ENCODE measurements at places on chromosomes 16 and 17.

DNA sequence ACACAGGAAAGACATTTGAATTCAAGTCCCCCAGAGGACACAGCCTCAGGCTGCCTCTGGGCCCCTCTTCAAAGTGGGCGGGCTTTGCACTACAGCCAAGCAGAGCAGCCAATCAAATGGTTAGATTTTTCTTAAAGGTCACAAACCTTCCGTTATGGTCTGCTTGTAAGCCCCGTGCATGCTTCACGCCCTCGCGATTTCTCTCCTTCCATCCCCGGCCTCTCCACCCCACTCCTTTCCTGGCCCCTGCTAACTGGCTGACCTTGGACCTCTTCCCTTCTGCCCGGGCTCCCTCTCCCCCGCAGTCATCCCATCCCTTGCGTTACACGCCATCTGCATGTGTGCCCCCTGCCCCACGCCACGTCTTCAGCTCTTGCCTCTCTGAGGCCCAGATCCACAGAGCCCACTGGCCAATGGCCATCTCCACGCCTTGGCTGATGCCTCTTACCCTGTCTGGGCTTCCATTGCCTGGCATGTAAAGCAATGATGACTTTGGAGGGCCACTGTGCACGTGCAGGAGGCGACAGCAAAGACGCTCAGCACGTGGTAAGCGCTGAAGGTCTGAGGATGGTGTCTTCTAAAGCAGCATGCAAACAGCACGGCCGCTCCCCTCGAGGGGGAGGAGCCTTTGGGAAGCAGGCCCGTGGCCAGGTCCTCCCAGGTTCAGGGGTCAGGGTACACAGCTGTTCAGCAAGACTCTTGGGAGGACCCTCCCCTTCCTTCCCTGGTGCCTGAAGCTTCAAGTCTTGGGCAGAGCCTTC, 86.8 kb downstream of the ZDHHC7 start:
- DNase-seq, result no peak

DNA sequence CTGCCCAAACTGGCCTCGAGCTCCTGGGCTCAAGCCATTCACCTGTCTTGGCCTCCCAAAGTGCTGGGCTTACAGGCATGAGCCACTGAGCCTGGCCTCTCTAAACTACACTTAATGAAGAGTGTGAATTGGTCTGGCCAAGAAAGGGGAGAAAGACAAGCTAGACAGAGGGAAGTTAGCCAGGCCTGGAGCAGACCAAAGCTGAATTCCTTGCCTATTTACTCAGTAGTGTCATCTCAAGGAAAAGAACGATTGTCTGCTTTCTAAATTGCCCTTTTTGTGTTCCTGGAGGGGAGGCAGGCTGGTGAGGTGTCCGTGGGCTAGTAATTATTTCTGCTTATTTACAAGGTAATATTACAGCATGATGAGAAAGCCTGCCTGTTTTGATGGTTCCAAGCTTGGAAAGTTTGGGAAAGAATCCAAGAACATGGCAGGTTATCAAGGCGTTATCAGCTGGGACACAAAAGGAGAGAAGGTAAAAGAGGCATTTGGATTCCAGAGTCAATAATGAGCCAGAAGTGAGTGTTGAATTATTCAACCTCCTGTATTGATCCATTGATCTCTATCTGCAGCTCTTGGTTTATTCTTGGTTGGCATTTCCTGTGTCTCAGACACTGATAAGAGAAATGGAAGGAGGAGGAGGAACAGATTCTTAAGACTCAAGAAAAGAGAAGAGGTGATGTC, 6.3 kb upstream of the CBFB start:
- no peak for DNase-seq

- DNase-seq, result no peak
These were observed 706 bp downstream of the TEN1 start for GRCh38 chr17:75979705-75980187.

DNA sequence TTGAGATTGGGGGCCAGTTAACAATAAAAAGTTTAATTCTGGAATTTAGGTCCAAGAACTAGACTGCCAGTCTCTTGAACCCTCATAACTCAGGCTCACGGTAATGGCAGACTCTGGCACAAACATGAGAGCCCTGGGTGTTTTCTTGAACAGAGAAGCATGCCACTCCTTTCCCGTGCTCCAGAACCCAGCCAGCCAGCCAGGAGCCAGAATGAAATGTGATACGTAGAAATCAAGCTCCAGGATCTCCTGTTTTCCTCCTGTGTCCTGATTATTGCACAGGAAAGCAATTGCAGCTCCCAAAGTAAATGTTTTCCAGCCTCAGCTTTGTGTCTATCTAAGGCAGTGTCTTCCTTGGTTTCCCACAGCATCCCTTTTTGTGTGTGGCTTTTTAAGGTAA, 46.2 kb upstream of the NOL11 start:
- DNase-seq, result no peak

DNA sequence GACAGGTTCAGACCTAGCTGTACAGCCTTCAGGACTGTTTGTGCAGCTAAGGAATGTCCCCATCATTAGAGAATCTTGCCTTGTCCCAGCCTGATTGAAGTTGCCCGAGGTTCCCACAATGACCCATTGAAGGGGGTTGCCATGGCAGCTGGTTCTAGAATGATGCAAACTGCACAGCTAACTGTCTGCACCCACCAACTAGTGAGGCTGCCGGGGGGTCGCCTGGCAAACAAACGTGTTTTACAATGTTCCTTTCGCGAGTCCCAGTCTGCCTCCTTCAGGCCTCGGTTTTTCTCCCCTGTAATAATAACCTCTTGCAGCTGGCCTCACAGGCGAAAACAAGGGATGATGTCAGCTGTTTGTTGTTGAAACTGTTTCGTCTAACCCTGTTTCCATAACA, 5.5 kb downstream of the C16orf96 start:
- DNase-seq, result no peak

DNA sequence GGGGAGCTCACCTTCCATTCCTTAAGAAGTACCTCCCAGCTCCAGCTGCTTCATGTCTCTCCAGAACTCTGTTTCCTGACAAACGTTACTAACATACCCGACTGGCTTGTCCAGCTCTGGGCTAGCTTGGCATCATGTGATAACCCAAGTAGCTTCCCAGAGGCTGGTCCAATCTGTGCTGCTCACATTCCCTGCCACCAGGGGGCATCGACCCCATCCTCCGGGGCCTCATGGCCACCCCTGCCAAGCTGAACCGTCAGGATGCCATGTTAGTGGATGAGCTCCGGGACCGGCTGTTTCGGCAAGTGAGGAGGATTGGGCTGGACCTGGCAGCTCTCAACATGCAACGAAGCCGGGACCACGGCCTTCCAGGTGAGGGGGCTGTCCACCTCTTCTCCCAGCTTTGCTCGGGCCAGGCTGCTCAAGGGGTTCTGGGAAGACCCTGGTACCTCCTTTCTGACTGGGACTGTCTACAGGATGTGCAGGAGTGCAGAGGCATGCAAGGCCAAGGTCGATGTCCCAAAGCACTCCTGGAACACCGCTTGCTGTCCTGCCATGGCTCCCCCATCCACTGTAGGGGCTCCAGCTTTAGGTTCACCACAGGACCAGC, 7.6 kb downstream of the EPX start:
- DNase-seq, result peak; percentile 58

GRCh38 chr16:77113835-77114234, 77.2 kb upstream of the MON1B start:
- DNase-seq, result no peak

DNA sequence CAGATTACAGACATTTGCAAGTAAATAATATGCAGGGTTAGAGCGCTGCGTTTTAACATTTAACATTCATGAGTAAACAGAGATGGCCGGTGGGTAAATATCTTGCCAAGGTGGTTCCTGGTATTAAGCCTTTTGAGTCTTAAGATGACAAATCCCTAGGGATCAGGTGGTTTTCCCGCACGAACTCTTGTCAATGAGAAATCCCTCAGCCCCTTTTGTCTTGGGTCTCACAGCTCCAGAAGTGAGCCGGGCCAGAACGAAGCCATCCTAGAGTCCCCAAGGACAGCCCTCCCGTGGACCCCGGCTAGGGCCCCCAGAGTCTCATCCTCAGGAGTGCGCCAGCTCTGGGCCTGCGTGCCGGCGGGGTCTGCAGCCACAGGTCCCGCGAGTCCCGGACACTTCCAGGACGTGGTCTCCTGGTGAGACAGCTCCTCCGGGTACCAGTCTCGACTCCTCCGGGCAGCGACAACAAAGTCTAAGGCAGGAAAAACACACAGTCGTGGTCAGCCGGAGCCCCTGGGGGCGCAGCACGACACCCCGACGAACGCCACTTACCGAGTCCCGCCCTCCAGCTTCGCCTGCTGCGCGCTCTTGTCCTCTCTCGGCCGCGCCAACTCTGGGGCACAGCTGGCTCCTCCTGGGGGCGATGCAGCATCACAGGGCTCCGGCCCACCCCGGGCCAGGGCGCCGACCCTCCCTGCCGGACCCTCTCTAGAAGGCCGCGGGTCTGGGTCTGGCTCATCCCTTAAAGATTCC, 13.3 kb downstream of the MIS12 start:
- DNase-seq, result no peak

DNA sequence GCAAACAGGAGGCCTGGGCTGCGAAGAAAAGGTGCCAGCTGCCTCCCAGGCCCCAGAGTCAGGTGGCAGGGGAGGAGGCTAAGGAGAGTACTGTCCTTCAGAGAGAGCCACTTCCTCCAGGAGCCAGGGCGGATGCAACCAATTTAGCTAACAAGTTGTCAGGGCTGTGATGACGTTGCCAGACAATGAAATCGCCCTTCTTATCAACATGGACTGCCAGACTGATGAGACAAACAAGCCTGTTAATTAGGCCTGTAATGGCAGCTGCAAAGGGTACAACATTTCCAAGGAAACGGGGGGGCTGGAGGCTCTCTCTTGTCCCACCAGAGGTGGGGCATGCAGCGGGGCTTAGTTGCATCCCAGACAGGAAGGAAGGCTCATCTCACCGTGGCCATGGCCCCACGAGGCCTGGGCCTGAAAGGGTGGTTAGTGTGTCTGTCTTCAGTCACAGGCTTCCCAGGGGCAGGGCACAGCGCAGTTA, 111.8 kb downstream of the SDK2 start:
- DNase-seq, result no peak

DNA sequence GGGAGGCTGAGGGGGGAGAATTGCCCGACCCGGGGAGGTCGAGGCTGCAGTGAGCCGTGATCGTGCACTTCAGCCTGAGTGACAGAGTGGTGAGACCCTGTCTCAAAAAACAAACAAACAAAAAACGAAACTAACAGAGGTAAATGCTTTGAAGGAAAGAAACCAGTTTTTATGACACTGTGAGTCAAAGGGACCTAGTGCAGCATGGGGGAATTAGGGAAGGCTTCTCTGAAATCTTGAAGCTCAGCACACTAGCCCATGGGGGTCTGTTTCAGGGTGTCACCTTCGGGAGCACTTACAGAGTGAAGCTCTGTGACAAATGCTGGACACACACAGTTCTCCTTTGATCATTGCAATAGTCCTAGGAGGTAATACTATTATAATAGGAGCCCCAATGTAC, 16.6 kb downstream of the ITPRIPL2 start:
- no peak for DNase-seq

DNA sequence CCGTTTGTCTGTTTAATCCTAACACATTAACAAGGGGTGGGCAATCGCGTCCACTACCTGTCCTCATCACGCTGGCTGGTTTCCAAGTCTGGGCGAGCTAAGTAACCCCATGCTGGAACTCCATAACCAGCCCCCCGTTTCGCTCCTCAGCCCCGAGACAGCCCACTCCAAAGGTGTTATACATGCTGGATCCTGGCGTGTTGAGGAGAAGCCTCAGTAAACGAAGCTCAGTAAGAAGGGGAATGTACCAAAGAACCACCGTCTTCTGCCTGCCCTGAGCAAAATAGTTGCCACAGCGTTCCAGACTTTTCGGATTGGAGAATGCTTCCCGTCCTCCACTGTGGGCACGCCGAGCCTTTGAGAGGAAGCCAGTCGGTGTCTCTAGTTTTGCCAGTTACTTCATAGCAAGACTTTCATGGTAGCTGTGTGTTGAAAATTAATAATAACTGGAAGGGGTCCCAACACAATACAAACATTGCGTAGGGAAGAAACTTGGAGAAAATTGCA, 16.1 kb upstream of the C17orf78 start:
- DNase-seq, result no peak

- peak; percentile 48 for DNase-seq
These were observed 30.1 kb upstream of the CPNE2 start for GRCh38 chr16:57062329-57062728.

DNA sequence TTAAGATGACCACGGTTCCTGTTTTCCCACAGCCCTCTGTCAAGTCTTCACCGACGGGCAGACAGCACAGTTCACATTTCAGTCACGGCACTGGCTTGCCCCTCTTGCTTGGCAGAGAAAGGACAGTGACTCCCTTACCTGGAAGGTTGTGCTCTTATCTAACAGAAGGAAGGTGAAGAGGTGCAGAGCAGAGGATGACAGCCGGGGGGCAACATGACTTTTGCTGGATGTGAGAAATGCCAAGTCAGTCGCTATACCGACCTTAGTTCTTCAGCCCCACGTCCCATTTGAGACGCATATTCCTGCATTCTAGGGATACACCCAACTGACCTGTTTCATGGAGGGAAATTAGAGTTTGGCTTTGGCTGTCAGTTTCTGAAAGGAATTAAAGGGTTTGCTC, 492.3 kb downstream of the NPIPA7 start:
- no peak for DNase-seq

DNA sequence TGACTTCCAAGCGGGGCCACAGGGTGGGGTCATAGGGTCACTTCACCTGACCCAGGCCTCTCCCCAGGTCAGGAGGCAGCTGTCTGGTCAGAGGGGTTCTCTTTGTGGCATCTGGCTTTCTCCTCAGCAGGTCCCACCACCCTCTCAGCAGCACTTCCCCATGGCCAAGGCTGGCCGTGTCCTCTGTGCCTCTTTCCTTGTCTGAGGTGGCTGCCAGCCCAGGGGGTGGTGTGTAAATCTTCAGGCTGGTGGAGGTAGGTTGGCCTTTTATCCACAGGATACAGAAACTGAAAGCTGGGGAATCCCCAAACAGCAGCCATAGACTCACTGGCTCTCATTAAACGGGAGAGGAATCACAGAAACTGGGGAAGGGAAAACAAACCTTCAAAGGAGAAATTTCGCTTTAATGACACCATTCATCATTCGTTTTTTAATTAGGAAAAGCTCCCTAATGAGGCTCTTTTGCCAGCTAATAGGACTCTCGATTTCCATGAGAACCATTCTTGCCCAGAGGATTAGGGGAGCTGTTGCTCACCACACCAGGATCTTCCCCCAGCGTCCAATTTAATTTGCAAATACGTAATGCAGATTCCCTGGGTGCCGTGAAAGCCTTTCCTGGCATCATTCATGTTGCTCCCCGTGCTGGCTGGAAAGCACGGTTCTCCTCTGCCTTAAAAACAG, 18.0 kb downstream of the C17orf75 start:
- DNase-seq, result peak; percentile 15

- DNase-seq, result no peak
These were observed 39.2 kb downstream of the ITGAM start for GRCh38 chr16:31298958-31299357.

GRCh38 chr17:65560628-65561451, 608 bp downstream of the AXIN2 start:
- peak; percentile 67 for DNase-seq

GRCh38 chr16:56363181-56363716, 62.1 kb downstream of the AMFR start:
- DNase-seq, result no peak

GRCh38 chr17:82228278-82228841, 482 bp upstream of the SLC16A3 start:
- peak; percentile 77 for DNase-seq

GRCh38 chr16:78306361-78306760, 206.9 kb downstream of the WWOX start:
- DNase-seq, result no peak

Measured in CD4-positive, alpha-beta T cell treated with Interferon gamma for 1 hour (primary cell).